ENCODE measurements at places on chromosomes 11 and 22.
A peak's percentile ranks its signal among the peaks of the same experiment; 100 is the strongest.

- no peak for DNase-seq
Observed at GRCh38 chr11:15453211-15453765, 338.6 kb downstream of the INSC start.

- DNase-seq = no peak
Observed at GRCh38 chr11:7573558-7574296, 59.9 kb downstream of the PPFIBP2 start.

DNA sequence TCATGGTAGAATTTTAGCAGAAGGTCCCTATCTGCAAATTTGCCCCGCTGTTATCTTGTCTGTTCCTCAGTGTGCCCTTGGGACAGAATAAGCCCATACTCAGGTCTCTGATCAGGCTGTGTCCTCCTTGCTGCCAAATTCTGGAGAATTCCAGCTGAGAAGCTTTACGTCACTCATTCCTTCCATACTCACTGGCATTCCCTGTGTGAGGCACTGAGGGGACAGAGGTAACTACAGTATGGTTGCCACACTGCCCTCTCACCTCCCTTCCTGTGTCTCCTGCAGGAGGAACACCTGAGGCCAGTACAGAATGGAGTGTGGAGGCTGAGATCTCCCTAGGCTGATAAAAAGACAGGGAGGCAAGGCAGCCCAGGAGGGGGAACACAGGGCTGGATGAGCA lies 31.5 kb downstream of the SHISA8 start:
- DNase-seq = no peak

DNA sequence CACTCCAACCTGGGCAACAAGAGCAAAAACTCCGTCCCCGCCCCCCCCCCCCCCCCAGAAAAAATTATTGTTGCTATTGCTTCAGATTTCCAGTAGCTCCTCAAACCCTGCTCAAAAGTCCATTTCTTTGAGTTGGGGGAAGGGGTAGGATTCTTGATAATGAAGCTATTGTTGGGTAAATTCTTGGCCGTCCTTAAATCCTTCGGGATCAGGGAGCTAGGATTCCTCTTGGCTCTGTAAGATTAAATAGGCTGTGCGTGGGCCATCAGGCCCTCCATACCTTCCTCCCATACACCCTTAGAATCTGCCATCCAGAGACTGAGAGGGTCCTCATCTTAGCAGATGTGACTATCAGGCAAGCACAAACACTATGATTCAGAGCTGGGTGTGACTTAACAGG lies 16.4 kb downstream of the YWHAH start:
- DNase-seq = no peak

- no peak for DNase-seq
Observed at GRCh38 chr11:96331699-96332116, 11.3 kb downstream of the MAML2 start.

GRCh38 chr11:120229451-120230424 lies 10.2 kb upstream of the POU2F3 start:
- DNase-seq = peak; percentile 7

GRCh38 chr11:46611526-46612304 lies 5.3 kb downstream of the HARBI1 start:
- DNase-seq = no peak

DNA sequence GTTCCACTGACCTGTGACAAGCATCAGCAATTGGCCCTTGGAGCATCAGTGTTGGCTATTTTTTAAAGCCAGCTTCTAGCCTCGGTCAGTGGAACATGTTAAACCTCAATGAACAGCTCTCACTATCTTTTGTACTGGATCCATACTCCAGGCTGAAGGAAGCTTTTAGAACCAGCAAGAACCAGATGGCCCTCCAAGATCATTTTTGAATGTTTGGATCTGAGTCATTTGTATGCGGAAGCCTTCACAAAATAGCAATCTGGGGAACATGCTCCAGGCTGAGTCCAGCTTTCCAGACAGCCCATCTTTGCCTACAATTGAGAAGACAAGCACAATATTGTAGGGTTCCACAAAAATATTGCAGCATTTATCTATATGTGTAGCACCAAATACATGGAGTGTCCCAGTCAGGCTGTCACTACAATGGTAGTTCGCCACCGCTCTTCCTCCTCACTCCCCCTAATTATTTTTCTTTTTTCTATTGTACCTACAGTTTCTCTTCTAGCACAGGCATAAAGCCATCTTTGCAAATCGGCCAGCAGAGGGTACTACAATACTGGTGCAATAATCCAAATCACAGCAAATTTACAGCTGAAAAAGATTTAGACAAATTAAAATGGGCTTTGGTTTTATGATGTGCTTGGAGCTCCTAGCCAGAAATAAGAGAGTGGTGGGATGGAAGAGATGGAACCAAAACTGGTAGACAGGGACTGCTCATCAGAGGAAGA lies 177.4 kb upstream of the BLID start:
- no peak for DNase-seq

DNA sequence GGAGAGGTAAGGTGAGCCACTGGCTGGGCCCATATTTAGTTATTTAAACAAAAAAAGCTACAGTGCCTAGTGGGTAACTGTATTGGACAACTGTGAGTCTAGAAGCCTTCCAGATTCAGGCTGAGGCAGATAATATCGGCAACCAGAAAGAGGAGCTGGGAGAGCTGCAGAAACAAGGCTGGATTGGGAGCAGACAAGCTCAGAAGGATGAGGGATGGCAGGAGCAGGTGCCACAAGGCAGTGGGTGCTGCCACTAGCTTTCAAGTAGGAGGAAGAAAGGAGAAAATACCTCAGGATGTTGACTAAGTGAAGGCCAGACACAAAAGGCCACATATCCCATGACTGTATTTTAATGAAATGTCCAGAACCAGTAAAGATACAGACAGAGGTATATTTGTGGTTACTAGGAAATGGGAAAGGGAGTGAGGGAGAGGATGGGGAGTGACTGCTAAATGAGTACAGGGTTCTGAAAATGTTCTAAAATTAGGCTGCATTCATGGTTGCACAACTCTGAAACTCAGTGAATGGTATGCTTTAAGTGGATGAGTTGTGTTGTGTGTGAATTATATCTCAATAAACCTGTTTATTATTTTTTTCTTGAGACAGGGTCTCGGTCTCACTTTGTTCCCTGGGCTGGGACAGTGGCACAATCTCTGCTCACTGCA lies 11.8 kb upstream of the RAPSN start:
- no peak for DNase-seq
